GM12892 (cell line): ENCODE measurements at places on chromosomes 5 and 9.
A peak's percentile ranks its signal among the peaks of the same experiment; 100 is the strongest.

DNA sequence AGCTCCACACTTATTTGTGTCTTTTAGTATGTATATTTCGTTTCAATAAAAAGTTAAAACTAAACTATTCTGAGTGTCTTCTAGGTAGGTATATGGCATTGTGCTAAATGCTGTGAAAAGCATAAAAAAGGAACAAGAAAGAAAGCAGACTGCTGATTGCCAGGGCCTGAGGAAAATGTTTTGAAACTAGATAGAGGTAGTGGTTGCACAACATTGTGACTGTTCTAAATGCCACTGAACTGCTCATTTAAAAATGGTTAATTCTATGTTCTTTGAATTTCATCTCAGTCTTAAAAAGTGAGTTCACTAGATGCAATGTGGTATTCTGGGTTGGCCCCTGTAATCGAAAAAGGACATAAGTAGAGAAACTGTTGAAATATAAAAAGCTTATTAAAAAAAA lies 2.6 kb upstream of the ALAD start:
- no peak for DNase-seq

DNA sequence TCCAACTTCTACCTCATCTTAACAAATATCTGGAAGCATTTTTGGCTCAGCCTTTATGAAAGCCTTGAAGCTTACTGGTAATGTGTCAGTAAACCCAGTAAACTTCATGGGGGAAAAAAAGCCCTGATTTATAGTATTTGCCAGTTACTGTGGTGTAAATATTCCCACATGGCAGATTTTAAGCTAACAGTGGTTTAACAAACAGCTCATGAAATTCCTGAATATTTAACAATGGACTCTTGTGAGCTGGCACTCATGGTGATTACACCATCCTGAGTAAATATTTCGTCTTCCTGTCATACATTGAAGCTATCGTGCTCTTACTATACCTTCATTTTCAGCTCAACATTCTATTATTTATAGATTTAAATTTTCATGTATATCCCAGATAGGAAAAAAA lies 57.0 kb upstream of the ACOT12 start:
- DNase-seq, result no peak

DNA sequence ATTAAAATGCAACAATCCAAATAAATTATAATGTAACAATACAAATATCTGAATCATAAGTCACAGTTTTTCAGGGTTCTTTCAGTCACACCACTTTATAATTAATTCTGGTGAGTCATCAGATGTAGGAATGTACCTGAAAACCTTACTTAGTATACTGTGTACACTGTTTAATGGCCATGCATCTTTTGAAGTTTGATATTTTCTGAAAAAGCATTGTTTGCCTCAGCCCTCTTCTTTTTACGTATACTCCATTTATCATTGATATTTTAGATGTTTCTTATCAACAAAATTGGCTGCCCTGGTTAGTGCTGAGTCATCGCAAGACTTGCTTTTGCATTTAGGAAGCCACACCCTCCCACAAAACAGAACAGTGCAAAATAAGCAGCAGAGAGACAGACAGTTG lies 218.6 kb downstream of the PJA2 start:
- no peak for DNase-seq

DNA sequence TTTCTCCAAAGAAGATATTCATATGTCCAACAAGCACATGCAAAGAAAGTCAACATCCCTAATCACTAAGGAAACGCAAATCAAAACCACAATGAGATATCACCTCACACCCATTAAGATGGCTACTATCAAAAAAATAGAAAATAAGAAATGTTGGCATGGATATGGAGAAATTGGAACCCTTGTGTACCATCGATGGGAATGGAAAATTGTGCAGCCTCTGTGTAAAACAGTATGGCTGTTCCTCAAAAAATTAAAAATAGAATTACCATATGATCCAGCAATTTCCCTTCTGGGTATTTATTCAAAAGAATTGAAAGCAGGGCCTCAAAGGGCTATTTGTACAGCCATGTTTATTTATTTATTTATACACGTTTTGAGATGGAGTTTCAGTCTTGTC lies 43.0 kb upstream of the HRH2 start:
- DNase-seq, result no peak

- DNase-seq, result no peak
Observed at GRCh38 chr5:6525910-6526309, 77.3 kb downstream of the UBE2QL1 start.

GRCh38 chr5:9547122-9547947 lies 1.5 kb upstream of the SEMA5A start:
- DNase-seq, result no peak

GRCh38 chr5:179795863-179796833 lies 2.4 kb downstream of the LTC4S start:
- DNase-seq, result peak; percentile 88
